ENCODE measurements at places on chromosomes 5 and 9.

GRCh38 chr9:12699529-12699928 lies 6.3 kb downstream of the TYRP1 start:
- DNase-seq = no peak

DNA sequence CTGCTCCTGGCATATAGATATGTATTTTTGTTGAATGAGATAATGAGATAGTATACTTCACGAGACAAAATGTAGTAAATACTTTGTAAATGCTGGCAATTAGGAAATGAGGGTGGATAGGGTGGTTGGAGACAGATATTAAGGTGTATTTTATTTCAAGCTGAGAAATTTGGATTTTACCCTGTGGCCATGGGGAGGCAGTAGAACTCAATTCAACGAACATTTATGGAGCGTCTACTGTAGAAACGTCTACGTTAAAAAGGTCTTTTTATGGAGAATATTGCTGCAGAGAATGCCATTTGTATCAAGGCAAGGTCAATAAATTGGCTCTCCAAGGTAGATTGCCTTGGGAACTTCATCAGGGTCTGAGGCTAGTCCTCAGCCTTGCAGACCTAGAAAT lies 21.5 kb upstream of the RALGPS1 start:
- no peak for DNase-seq

DNA sequence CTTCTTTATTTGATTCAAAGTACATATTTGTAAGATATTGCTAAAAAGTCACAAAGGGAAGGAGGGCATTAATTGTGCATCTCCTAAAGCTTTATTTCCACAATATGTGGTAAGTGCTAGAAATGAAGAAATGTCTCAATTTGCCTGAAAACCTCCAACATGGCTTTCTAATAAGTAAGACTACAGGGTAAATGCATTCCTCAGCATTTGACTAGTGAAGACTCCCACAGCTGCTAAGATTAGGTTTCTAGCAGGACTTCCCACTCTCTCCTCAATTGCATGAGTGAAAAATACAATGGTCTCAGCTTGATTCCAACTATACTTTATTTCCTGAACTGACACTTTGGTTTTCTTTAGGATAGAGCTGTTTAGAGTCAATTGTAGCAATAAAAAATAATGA lies 162.1 kb downstream of the ELAVL2 start:
- no peak for DNase-seq

GRCh38 chr5:83197326-83197967 lies 120.1 kb downstream of the XRCC4 start:
- no peak for DNase-seq

- DNase-seq = no peak
These were observed 69.8 kb downstream of the MRPL36 start for GRCh38 chr5:1729641-1730486.

GRCh38 chr9:86843206-86843605 lies 104.1 kb downstream of the GAS1 start:
- DNase-seq = no peak

DNA sequence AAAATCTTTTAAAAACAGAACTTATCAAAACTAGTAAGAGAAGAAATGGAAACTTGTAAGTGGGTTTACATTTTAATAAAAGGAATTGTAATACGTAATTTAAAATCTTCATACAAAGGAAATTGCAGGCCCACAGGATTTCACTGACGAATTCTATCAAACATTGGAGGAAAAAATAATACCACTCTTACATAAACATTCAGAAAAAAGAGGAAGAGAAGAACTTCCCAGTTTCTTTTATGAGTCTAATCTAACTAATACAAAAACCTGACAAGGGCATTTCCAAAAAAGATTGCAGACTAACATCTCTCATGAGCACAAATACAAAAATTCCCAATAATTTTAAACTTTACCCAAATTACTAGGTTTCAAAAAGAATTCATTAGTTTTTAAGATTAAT lies 149.0 kb downstream of the RANBP17 start:
- DNase-seq = no peak

DNA sequence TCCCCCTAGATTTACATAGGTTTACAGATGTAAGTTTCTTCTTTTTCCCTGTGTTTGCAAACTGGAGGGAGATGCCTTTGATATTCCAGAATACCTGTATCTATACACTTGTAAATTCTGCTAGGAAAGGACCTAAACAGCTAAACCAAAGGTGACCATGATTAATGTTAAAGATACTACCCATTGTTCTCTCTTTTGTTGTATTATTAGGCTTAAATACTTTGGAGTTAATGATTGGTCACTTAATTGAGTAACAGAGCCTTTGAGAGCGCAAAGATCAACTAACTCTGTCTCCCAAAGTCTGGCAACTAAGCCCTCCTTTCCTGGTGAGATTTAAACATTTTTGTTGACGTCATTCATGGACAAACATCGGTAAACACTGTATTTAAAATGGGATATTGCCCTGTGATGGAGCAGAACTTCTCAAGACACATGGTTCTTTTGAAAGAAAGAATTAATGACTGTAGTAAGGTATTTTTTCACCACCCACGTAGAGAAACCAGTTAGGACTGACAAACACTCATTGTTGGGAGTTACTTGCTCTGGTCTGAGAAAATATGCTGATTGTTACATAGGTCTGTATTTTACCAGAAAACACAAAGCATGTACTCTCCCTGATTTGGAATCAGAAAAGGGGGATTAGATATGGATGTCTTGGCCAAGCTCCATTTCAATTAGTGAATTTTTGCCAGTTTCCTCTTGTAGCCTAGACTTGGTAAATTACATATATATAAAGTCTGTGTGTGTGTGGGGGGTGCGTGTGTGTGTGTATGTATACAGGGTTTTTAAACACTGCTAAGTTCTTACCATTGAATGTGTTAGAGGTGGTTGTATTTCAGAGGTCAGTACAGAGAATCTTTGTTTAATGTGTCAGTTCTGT lies 4.6 kb downstream of the VCAN start:
- DNase-seq = no peak

DNA sequence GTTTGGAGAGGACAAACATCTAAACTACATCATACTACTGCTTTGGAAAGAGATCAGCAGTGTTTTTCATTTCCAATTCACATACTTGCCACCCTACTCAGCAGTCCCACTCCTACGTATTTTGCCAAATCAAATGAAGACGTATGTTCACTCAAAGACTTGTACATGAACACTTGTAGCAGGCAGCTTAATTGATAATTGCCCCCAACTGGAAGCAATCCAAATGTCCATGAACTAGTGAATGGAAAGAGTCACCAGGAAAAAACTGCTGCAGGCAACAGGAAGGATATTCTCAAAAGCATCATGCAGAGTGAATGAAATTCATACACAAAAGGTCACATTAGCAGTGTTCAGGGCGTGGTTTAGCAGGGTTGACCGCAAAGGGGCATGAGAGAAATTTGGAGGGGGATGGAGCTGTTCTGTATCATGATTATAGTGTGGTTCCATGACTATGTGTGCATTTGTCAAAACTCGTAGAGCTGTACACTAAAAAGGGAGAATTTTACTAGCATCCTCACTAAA lies 38.8 kb downstream of the PAEP start:
- DNase-seq = no peak

DNA sequence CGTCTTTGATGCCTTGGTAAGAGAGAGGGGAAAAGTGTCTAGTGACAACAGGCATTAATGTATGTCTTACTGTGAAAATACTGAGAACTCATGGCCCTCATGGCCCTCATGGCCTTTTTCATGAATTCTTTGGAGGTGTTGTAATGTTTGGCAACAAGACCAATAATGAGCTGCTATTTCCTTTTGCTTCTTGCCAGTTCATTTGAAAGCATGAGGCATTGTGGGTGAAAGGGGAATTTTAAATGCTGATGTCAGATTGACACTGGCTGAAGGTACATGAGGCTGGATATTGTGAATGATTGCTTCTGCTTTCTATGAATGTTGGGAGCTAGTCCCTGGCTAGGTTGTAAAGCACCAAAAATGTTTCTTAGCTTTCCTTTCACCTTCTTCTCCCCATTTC lies 79.2 kb downstream of the DOCK2 start:
- DNase-seq = no peak

GRCh38 chr5:163401271-163401670 lies 36.1 kb upstream of the CCNG1 start:
- DNase-seq = no peak

DNA sequence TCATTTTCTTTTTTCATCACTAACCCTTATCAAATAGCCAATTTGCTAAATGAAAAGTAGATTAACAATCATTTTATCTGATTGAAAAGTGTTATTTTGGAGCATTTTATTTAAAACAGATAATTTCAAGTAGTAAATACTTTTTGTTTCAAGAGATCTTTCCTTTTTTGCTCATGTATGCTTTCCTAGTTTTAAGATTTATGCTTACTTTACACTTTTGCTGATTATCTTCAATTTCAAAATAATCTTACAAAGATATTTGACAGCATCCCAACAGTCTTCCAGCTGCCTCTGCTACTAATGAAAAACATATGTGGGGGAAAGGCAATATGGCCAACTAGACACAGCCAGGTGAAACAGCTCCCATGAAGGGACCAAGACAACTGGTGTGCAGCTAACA lies 1027.3 kb upstream of the CDH9 start:
- DNase-seq = no peak

- DNase-seq = no peak
These were observed 149.1 kb downstream of the NXNL2 start for GRCh38 chr9:88684046-88684445.

DNA sequence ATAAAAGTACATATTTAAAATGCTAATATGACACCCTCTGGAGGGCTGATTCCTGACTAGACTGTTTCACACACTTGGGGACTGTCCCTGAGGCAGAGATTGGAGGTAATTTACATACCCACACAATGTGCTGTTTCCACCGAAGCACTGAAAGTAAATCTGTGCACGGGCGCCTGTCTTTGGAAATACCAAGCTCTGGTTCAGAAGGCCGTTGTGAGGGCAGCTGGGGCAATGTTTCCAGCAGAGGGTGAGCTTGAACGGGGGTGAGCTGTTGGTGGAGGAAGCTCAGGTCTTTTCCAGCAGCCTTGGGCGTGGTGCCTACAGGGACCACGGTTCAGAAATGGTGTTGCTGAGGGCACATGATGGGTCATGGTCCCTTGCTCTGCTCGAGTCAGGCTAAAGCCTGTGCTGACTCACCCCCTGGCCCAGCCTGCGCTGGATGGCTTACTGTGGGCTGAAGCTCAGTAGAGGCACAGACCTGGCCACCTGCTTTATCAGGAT lies 25.8 kb upstream of the HMCN2 start:
- DNase-seq = no peak

GRCh38 chr9:6188466-6188865 lies 27.1 kb upstream of the IL33 start:
- DNase-seq = no peak

DNA sequence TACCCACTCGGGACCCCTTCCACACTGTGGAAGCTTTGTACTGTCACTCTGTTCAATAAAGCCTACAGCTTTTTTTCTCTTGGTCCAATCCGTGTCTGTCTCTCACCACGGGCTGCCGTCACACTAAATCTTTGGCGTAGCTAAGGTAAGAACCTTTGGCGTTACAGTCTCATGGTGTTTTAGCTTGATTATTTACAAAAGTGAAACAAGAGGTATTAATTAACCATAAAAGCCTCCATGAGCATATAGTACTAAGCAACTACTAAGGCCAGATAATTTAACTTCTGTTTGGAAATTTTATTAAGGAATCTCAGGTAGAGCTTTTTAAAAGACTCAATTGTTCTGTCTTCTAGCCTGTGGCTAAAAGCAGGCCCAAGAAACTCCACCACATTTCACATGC lies 370.7 kb upstream of the TRPC7 start:
- DNase-seq = no peak

- DNase-seq = no peak
These were observed 306.6 kb downstream of the ACTL7B start for GRCh38 chr9:108549184-108549583.

GRCh38 chr9:131598121-131598520 lies 52.8 kb downstream of the PRRT1B start:
- no peak for DNase-seq

- no peak for DNase-seq
These were observed 254.3 kb downstream of the GLIS3 start for GRCh38 chr9:4045556-4045955.

GRCh38 chr5:19977099-19977498 lies 10.9 kb downstream of the CDH18 start:
- DNase-seq = no peak

DNA sequence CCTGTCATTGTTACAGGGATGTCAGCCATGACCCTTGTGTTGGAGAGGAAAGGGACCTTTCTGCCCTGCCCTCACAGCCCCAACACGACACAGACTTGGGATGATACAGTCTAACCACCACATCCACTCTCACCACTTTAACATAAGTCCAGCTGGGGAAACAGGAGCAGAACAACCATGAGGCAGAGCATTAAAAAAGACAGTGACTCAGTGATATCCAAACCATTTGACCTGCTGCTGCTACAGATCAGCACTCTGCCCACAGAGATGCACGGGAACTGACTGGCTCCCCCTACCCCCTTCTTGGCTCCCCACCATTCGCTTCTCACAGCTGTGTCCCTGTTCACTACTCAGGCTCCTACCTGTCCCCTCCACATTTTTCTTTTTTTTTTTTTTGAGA lies 458.6 kb downstream of the ZNF608 start:
- no peak for DNase-seq

DNA sequence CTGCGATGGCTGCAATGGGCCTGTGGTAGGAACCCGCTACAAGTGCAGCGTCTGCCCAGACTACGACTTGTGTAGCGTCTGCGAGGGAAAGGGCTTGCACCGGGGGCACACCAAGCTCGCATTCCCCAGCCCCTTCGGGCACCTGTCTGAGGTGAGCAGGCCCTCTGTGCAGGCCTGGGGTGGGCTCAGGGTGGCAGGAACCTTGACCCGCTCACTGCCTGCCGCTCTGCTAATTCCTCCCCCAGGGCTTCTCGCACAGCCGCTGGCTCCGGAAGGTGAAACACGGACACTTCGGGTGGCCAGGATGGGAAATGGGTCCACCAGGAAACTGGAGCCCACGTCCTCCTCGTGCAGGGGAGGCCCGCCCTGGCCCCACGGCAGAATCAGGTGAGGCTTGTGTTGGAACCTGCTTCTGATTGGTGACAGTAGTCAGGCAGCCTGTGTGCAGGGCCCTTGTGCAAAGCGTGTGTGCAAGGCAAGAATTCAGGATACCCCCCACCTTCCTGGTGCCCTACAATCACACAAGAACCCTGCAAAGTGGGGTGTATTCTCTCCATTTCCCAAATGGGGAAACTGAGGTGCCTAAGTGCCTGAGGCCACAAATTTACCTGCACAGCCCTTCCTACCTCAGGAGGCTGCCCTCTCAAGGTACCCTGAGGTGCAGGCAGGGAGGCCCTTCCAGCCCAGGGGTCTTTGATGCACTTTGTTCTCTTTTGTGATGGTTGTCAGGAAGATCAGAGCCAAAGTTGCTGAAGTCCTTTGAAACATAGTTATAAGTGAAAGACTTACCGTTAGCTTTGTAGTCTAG lies 3.4 kb downstream of the SQSTM1 start:
- no peak for DNase-seq

GRCh38 chr5:1554410-1554967 lies 30.7 kb upstream of the LPCAT1 start:
- DNase-seq = no peak

GRCh38 chr5:143447983-143448382 lies 44.5 kb upstream of the NR3C1 start:
- DNase-seq = no peak
